ENCODE measurements at places on chromosomes 13 and 19. TPM values are rescaled to one million over a fixed set of nuclear protein-coding genes. Genes with fewer than 3 reads are reported as not detected.

- peak; percentile 80 for DNase-seq
- H3K4me3 ChIP-seq = peak overlapping the region; percentile 88
- no peaks in the 10 kb centered on the region for H3K4me1 ChIP-seq
- H3K36me3 ChIP-seq = no peaks in the 10 kb centered on the region
- no peaks in the 10 kb centered on the region for H3K27me3 ChIP-seq
These were observed 1.8 kb downstream of the VASP start for GRCh38 chr19:45508861-45509691.

DNA sequence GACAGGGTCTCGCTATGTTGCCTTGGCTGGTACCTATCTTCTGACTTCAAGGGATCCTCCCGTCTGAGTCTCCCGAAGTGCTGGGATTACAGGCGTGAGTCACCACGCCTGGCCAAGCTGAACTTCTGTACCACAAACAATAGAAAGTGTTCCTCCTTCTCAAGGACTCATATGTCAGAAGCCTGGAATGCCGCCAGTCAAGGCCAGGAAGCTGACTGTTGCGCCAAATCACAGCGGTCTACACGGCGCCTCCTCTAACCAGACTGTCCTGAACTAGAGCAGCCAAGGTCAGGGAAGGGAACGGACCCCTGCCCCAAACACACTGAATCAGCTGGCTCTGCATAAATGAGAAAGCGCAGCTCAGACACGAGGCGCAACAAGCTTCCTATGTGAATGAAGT, 14.6 kb downstream of the RAB20 start:
- peaks cover 23% of the 10 kb centered on the region for H3K4me1 ChIP-seq
- H3K27ac ChIP-seq = no peak overlapping the region
- H3K36me3 ChIP-seq = no peaks in the 10 kb centered on the region

CYP4F2 gene
- total RNA-seq = 0.31 TPM

DNA sequence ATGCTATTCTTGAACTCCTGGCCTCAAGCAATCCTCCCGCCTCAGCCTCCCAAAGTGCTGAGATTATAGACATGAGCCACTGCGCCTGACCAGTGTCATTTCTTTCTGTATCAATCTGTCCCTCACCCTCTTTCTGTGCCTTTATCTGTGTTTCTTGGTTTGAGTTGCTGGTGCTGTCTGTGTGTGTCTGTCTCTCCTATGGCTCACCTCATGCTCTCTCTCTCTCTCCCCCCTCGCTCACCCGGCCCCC, 9.9 kb downstream of the IRF2BP1 start:
- no peaks in the 10 kb centered on the region for H3K4me1 ChIP-seq
- H3K4me3 ChIP-seq = no peak overlapping the region
- no peaks in the 10 kb centered on the region for H3K27me3 ChIP-seq
- H3K27ac ChIP-seq = peak overlapping the region; percentile 32

- peak overlapping the region; percentile 72 for H3K27ac ChIP-seq
- peak; percentile 85 for DNase-seq
- H3K36me3 ChIP-seq = no peaks in the 10 kb centered on the region
- H3K4me3 ChIP-seq = peak overlapping the region; percentile 73
These were observed 797 bp upstream of the HSD17B14 start for GRCh38 chr19:48837051-48837524.

GRCh38 chr19:788983-789700, 8.1 kb upstream of the PTBP1 start:
- peak overlapping the region; percentile 75 for H3K27ac ChIP-seq
- H3K4me1 ChIP-seq = no peaks in the 10 kb centered on the region
- no peak overlapping the region for H3K4me3 ChIP-seq

- H3K27ac ChIP-seq = no peak overlapping the region
- H3K36me3 ChIP-seq = no peaks in the 10 kb centered on the region
- H3K4me1 ChIP-seq = no peaks in the 10 kb centered on the region
- no peaks in the 10 kb centered on the region for H3K27me3 ChIP-seq
- no peak for DNase-seq
These were observed 1.7 kb downstream of the TUBA3C start for GRCh38 chr13:19179916-19180315.

CDX2 gene
- total RNA-seq = not detected

GNG7 gene
- 9.9 TPM for total RNA-seq

- no peaks in the 10 kb centered on the region for H3K27me3 ChIP-seq
- no peak overlapping the region for H3K27ac ChIP-seq
- H3K36me3 ChIP-seq = peaks cover 12% of the 10 kb centered on the region
- H3K4me1 ChIP-seq = no peaks in the 10 kb centered on the region
These were observed 32.4 kb downstream of the ZSWIM4 start for GRCh38 chr19:13827656-13828055.

- H3K27ac ChIP-seq = no peak overlapping the region
- H3K36me3 ChIP-seq = no peaks in the 10 kb centered on the region
- no peak overlapping the region for H3K4me3 ChIP-seq
- peaks cover 2% of the 10 kb centered on the region for H3K27me3 ChIP-seq
- no peak for DNase-seq
These were observed 2.0 kb upstream of the CEBPA start for GRCh38 chr19:33304371-33304759.

MUC16 gene
- total RNA-seq = 0.41 TPM
